ENCODE measurements at places on chromosomes 12 and 14.

DNA sequence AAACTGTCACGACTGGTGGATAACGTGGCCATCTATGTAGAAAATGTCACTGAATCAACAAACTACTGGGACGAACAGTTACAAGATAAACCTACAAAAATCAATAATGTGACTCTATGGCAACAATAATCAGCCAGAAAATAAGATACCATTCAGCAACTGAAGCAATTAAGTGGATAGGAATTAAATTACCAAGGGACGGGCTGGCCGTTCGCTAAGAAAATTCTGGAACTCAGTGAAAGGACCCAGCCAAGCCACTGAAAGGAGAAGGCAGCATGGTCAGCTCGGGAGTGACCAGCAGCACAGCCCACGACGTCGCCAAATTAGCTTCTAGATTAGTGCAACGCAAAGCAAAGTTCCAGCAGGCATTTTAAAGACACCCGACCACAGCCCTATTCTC is 33.6 kb upstream of the TMEM179 start:
- DNase-seq = no peak

DNA sequence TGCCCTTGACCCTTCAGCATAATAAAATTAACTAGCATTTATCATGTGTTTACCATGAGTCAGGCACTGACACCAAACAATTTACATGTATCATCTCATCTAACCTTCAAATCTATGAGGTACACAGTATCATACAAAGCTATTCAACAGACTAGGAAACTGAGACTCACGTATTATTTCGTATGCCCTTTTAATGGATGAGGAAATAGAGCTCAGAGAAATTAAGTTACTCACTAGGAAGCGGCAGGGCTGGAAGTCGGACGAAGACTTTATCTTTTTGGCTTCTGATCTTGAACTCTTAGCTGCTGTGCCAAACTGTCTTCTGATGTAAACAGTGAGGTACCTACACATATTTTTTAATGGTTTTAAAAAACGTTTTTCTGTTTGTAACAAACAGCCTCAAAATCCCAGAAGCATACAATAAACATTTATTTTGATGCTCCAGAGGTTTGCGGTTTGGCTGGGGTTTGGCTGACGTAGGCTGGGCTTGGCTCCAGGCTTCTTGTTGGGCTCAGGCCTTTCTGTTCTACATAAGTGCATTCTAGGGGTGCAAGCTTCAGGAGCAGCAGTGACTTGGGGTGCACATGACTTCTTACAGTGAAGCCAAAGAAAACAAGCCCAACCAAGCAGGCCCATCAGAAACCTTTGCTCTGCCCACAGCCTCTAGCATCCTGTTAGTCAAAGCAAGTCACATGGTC is 184.7 kb downstream of the TBX5 start:
- DNase-seq = no peak

DNA sequence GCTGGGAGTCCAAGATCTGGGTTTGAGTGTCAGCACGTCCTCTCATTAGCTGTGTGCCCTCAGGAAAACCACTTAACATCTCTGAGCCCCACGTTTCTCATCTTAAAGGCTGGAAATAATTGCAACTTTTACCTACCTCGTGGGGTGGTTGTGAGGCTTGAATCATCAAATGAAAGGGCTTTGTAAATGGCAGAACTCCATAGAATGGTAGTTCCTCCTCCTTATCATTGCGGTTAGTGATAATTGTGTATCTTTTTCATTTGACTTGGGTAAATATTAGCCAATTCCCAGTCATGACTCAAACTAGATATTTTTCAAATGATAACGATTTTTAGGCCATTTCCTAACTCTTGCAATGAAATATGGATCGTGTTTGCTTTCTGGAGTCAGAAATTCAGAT is 205.5 kb downstream of the CHST11 start:
- no peak for DNase-seq

DNA sequence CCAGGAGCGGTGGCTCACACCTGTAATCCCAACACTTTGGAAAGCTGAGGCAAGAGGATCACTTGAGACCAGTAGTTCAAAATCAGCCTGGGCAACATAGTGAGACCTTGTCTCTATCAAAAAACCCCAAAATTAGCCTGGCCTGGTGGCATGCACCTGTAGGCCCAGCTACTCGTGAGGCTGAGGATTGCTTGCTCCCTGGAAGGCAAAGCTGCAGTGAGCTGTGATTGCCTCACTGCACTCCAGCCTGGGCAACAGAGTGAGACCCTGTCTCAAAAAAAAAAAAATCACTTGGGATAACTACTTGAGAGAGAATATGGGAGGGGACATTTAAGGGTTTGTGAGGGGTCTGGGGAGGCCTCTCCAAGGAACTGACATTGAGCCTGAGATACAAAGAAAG is 109.0 kb downstream of the GPATCH2L start:
- DNase-seq = no peak

DNA sequence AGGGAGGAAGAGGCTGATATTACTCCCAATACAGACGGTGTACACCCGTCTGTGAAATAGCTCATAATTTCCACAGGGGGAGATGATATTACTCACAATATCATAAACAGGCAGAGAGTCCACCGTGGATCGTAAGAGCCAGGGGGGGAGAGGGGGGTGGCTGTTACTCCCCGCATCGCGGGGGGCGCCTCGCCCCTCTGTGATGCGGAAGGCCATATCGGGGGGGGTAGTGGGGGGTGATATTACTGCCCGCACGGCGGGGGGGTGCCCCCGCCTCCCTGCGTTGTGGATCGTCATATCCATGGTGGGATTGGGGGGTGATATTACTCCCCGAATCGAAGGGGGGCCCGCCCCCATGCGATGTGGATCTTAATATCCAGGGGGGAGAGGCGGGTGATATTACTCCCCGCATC is 91.9 kb downstream of the FRMD6 start:
- DNase-seq = peak; percentile 34

- DNase-seq = no peak
These were observed 45.6 kb upstream of the BCL2L14 start for GRCh38 chr12:12024911-12025682.

DNA sequence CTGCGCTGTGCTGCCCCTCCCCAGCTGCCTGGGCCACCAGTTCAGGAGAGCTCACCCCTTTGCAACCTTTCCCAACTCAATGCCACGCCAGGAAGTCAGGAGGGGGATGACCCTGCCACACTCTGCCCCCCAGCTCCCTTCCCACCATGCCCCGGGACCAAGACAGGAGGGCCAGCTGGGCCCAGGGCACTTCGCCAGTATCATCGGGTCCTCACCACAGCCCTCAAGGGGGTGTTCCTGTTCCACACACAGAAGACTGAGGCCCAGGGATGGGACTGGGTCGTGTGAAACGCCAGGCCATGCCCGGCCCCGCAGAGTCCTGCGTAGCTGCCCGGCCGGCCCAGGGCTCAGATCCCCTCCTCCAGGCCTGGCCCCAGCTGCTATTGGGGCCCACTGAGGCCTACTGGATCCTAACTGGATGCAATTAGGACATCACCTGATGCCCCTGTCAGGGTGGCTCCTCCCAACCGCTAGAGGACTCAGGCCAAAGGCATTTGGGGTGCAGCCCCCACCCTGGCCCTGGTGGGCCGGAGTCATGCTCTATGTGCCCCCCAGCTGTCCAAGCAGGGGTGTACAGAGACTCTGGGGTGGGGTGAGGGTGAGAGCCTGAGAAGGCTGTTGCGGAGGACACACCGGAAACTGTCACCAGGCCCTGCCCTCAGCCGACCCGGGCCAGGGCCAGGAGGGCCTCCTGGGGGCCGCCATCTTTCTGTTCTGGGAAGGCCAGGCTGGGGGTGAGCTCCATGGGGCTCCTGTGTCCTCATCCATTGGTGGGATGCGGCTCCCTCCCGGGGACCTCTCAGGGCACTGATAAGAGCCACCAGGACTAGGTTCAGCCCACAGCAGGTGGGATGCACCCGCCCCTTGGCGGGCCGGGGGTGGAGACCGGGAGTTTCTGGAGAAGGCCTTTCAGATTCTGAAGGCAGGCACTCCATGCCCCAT is 29.3 kb upstream of the ANKRD9 start:
- peak; percentile 53 for DNase-seq

Measured in H7 (cell line).